ENCODE measurements at places on chromosomes 1 and 21.

- no peak for DNase-seq
Measured at GRCh38 chr1:163824006-163824405, 502.3 kb downstream of the NUF2 start.

- no peak for DNase-seq
Measured at GRCh38 chr1:107590900-107591622, 373.9 kb downstream of the VAV3 start.

DNA sequence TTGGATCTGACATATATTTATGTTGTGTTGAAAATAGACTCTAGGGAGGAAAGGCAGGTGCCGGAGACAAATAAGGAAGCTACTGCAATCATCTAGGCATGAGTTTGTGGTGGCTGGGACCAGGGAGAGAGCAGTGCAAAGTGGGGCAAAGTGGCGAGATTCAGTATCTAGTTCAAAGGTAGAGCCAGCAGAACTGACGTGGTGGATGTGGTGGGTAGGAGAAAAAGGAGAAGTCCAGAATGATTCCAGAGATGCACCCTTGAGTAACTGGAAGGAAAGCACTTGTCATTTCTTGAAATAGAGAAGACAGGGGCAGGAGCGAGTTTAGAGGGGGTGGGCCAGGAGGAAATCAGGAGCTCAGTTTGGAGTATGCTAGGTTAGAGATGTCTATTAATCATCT is 275.2 kb downstream of the KAZN start:
- DNase-seq, result no peak

DNA sequence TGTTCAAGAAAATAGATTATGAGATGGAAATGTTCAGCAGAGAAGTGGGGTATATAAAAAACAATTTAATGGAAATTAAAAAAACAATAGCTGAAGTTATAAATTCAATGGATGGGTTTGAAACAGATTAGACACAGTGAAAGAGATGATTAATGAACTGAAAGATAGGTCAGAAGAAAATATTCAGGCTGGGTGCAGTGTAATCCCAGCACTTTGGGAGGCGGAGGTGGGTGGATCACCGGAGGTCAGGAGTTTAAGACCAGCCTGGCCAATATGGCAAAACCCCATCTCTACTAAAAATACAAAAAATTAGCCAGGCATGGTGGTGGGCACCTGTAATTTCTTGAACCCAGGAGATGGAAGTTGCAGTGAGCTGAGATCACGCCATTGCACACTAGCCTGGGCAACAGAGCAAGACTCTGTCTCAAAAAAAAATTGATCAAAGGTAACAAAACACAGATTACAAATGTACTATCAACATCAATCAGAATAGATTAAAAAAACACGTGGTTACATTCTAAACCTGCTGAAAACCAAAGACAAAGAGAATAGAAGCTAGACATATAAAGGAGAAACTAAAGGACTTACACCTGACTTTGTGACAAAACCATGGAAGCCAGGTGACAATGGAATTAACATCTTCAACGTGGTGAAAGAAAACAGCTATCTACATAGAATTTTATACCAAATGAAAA is 4.8 kb upstream of the SUMO3 start:
- DNase-seq, result no peak

DNA sequence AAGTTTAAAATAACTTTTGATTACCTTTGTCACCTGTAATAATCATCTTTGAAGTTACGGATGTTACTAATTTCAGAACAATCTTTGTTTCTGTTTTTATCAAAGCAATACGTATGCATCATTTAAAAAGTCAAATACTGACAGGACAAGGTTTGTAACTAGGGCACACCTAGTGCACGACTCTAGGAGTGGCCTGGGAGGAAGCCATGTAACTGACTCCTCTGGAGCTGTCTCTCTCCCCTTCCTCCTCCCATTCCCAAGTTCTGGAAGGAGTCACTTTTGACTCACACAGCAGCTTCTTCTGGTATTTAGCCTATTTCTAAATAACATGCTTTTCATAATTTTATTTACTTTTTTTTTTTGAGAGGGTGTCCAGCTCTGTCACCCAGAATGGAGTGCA is 11.8 kb upstream of the RAP1GAP start:
- no peak for DNase-seq

GRCh38 chr1:179061360-179062282 is 20.2 kb upstream of the TOR3A start:
- no peak for DNase-seq

DNA sequence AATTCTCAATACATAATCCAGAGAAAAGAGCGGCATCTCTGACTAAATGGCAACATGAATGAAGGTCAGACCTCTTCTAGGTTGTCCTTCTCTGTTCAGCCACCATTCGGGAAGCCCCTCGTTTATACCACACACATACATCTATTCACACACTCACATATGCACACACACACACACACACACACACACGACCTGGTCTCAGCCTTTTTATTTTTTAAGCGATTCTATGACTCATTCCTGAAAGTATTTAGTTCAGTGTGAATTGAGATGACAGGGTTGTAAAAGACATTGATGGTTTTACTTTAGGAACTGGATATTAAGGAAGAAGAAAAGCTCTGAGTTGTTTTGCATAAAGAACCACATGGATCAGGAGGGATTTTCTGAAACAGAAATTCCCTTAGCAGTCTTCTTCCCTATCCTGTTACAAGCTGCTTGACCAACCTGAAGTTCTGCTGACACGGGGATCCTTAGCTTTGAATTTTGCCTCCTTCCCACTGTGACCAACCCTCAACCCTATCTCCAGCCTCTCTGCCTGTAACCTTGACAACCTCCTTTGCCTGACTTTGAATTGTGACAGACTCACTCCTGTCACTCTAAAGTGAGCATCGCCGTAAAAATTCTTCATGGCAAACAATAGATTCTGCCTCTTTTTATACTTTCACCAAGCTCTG is 383.1 kb upstream of the ESRRG start:
- no peak for DNase-seq

DNA sequence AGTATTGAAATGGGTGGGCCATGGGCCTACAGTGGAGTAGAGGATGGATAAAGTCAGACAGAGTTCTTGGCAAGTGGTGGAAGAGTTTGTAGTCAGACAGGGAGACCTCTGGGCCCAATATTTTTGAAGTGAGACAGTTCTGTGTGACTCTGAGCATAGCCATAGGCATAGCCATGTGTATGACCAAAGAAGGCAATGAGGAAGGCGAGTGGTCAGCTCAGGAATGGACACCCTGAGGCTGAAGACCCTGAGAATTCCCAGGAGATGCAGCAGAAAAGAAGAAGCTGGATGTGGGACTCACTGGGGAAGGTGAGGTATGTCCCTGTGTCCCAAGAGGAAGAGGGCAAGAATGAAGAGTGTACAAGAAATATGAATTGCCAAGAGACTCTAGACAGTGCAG is 210.6 kb upstream of the IRF2BP2 start:
- no peak for DNase-seq

GRCh38 chr1:27233667-27234048 is 774 bp upstream of the WDTC1 start:
- peak; percentile 17 for DNase-seq

DNA sequence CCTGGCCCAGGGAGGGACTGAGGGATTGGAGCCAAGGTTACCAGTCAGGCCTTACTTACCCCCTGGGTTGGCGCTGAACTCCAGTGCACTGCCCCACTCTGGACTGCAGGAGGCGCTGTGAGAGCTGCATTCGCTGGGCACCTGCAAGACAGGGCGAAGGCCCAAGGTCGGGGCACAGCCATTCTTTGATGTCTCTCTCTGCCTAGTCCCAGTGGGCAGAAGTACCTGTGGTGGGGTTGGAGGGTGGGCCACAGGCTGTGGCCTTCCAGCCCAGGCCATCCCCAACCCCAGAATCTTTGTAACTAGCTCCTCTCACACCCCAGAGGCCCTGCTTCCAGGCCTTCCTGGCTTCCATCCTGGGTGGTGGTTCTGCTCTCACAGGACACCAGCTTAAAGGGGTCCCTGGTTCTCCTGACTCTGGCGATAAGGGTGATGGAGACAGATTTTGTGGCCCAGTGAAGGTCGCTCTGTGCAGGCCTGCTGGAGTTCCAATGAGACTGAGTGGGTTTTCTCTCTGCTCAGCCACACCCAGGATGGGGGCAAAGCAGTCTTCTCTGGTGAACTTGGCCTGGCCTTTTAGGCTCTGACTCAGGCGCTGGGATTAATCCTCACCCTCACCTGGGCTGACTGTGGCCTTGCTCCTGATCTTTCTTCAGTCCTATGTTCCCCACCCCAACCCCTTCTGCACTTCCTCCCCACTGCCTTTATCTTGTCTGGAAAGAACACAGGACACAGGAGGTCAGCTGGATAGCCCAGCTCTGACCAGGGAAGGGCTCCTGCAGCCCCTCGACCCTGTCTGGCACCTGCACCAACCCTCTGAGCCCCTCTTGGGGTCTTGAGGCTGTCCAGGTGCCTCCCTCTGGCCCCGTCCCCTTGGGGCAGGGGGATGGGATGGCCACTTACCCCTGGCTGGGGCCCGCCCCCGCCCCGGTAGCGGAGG is 954 bp downstream of the MYOG start:
- DNase-seq, result no peak

DNA sequence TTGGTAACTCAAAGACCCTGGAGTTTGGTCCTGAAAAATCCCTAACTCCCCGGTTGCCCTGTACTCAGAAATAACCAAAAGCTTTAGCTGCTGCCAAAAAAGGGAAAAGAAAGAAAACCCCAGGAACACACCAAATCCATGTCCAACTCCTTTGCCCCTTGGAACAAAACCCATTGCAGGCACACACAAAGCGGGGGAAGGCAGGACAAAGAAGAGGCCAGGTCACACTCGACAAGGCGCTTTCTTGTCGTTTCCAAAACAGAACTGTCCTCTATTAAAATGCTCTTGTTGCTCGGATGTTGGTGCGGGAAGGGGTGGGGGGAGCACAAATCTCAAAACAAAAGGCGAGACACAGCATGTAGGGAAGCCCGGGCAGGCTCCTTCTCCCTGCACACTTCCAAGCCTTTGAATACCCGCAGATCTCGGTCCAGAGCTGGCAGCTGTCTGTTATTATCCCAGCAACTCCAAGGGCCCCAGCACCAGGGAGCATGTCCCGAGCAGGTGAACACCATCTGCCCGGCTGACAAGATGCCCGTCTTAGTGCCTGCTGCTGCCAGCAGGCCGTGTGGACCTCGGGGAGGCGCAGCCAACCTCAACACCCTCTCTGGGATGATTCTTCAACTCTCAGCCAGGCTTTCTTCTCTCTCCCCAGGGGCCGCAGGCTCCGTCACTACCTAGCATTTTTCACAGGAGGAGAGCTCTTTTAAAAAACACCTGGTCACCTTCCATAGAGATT is 96.4 kb downstream of the SSBP3 start:
- DNase-seq, result no peak

GRCh38 chr1:236149696-236150228 is 7.4 kb downstream of the GPR137B start:
- no peak for DNase-seq

DNA sequence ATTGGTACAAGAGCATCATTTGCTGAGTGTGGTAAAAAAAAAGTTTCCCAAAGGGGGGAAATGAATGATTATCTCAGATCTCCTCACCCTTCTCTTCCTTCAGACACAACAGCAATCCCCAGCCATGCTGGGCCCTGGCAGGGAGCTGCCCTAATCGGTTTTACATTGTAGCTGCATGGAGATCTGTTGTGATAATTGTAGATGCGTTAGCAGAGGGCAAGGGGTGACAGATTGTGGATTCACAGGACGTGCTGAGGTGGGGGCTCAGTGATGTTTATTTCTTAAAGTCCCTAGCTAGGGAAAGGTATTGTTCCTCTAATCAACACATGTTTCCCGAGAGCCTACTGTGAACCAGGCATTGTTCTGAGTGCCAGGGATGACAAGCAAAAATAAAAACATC is 304.1 kb downstream of the PBX1 start:
- no peak for DNase-seq

GRCh38 chr1:162389021-162389818 is 7.7 kb downstream of the C1orf226 start:
- DNase-seq, result no peak

GRCh38 chr1:158686111-158687009 is at the start of gene SPTA1:
SPTA1 (minus strand) TSS chr1:158686715; CDS start chr1:158686517, 198 bp downstream.
- no peak for DNase-seq

DNA sequence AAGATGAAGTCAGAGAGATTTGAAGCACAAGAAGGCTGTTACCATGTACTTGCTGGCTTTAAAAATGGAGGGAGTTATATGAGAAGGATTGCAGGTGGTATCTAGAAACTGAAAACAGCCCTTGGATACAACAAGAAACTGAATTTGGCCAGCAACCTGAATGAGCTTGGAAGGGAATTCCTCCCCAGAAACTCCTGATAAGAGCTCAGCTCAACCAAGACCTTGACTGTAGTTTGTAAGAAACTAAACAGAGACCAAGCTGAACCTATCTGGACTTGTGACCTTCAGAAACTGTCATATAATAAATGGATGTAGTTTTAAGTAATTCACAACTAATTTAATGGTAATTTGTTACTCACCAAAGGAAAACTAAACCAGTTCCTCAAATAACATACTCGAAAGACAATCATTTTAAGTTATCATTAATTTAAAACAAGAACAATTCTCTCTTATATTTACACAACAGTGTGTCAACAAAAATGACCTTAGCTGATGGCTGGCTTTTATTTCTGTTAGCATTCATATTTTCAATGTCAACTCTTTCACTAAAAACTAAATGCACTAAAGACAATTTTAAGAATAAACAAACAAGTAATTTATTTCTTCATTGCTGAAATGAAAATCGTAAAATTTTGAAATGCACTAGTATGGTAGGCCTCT is 1218.4 kb upstream of the TMPRSS15 start:
- no peak for DNase-seq

GRCh38 chr1:56206391-56206790 is 373.0 kb downstream of the PLPP3 start:
- no peak for DNase-seq

- DNase-seq, result no peak
Measured at GRCh38 chr1:5253036-5253435, 598.6 kb downstream of the AJAP1 start.

- DNase-seq, result no peak
Measured at GRCh38 chr1:204697893-204698292, 12.4 kb upstream of the LRRN2 start.

DNA sequence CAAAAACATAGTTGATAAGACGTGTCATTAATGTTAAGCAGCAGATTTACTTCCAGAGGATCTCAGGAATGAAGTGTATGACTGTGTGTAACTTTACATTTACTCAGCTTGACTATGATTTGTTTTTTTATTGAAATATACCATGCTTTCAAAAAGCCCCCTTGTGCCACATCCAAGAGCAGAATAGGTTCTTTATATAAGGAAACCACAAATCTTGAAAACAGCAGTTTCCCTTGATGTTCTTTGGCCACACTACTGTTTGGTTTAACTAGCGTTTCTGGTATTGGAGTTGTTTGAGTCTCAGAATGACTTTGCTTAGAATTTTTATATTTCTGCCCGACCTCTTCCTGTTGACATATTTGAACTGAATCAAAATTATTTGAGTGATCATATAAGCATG is 25.0 kb downstream of the LRRC8C start:
- no peak for DNase-seq

- no peak for DNase-seq
Measured at GRCh38 chr1:70041317-70042045, 163.9 kb downstream of the LRRC40 start.

DNA sequence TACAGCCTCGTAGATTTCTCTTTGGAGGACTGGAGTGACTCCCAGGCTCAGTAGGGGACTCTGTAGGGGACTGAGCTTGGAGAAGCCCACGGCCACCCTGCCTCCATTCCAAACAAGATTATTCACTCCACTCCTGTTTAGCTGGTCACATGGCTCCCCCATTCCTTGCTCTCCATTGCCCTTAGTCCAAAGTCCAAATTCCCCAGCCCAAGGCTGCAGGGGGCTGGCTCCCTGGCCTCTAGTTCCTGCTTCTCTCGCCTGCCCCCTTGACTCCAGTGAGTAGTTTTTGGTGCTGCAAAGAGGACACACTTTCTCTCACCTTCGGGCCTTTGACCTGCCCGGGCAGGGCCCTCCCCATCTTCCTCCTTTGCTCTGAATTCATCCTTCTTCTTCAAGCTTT is 403.3 kb downstream of the KIF26B start:
- no peak for DNase-seq

- DNase-seq, result no peak
Measured at GRCh38 chr1:39696448-39696847, 5.2 kb upstream of the HPCAL4 start.
